Nephron progenitor cell (in vitro differentiated cells): ENCODE measurements at places on chromosomes 5 and 9.

DNA sequence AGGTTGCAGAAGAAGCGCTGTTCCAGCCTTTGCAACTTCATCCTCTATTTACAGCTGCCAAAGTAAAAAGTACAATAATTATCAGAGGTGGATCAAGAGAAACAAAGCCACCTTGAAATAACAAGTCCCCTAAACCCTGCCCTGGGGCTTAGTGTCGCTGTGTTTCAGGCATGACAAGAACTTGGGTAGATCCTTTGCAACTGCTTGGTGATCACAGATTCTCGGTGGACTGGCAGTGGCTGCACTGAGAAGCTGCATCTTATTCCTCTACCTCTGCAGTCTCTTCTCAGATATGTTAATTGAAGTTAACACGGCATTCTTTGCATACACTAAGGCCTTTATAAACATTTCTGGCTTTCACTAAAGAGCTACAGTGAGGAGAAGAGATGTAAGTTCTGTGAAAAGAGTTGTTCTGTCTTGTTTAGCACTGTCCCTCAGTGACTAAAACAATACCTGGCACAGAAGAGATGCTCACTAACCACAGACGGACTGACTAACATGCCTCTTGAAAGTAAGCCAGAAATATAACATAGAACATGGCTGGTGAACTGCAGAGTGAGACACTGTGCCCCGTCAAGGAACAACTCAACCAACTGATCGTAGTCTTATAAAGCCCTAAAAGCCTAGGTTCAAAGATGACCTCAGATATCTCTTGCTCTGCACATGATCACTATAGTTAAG, 144.2 kb downstream of the MLLT3 start:
- DNase-seq, result no peak

- DNase-seq, result no peak
These were observed 24.4 kb downstream of the OR2V2 start for GRCh38 chr5:181171782-181172181.

- no peak for DNase-seq
These were observed 425.5 kb upstream of the DAB2 start for GRCh38 chr5:39850291-39850690.

- peak; percentile 61 for DNase-seq
These were observed 668 bp downstream of the GLIS3 start for GRCh38 chr9:4299005-4299795.

- DNase-seq, result no peak
These were observed 518.2 kb upstream of the TLE4 start for GRCh38 chr9:79053598-79053997.

GRCh38 chr5:80937584-80938356, 22.4 kb upstream of the RASGRF2 start:
- no peak for DNase-seq

DNA sequence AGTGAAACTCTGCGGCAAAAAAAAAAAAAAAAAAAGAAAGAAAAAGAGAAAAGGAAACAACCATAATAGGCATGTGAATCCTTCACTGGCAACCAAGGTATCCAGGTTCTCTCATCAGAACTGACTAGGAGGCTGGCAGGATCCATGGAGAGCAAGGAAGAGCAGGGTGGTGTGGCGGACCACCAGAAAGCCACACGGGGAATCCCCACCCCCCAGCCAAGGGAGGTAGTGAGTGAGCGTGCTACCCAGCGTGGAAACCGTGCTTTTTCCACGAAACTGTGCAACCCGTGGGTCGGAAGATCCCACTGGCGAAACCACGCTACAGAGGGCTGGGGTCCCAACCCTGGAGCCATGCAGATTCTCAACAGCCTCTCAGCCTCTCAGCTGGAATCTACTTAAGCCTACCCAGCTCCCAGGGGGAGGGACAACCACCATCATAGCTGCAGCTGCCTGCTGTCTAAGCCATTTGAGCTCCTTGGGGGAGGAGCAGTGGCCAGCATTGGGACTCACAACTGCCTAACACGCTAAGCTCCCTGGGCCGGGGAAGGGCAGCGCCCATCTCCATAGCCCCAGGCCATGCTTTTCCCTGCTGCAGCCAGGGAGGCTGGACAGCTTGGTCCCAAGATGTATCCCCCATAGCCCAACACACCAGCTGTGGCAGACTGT, 91.6 kb downstream of the PRELID2 start:
- no peak for DNase-seq

GRCh38 chr9:88092797-88093331, 45.4 kb downstream of the SPATA31C2 start:
- DNase-seq, result no peak

DNA sequence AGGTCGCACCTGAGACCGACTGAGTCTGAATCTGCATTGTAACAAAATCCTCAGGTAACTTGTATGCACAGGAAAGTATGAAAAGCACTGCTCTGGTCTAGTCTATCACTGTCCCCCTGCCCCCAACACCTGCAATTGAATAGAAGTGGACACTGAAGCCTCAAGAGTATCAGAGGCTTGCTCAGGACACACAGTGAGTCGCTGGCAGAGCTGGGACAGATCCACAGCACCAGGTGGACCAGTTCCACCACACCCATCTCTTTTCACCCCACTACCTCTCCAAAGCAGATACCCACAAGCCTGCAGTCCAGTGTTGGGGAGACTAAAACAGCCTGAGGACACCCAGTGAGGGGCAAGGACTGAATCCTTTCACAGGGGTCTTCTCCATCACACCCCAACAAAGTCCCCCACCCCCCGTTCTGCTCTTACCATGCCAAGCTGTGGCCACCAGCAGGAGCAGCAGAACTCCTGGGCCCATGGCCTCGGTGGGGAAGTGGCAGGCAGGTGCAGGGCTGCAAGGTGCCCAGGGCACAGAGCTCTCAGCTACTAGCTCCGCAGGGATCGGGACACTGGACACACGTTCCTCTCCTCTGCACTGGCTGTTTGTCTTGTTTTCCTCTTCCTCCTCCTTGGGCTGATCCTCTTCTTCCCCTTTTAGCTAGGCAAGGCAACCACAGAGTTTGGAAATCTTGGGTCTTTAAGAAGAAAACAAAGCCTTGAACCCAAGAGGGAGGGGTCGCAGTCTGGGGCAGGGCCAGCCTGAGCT, at the start of gene CSF1R:
Gene CSF1R, minus strand, starts transcription at position 605 of the 766 bp plus-strand sequence. Its CDS starts 127 bp downstream, at position 478.
- no peak for DNase-seq

GRCh38 chr9:130689937-130690700, 3.5 kb upstream of the EXOSC2 start:
- no peak for DNase-seq

- no peak for DNase-seq
These were observed 39.4 kb upstream of the MAP1B start for GRCh38 chr5:72067682-72068470.

- DNase-seq, result no peak
These were observed 50.1 kb downstream of the TMEM167A start for GRCh38 chr5:83026930-83027687.

- peak; percentile 13 for DNase-seq
These were observed 147.1 kb downstream of the ZNF608 start for GRCh38 chr5:124599028-124599973.

GRCh38 chr5:98483301-98483685, 290.2 kb upstream of the RGMB start:
- no peak for DNase-seq

DNA sequence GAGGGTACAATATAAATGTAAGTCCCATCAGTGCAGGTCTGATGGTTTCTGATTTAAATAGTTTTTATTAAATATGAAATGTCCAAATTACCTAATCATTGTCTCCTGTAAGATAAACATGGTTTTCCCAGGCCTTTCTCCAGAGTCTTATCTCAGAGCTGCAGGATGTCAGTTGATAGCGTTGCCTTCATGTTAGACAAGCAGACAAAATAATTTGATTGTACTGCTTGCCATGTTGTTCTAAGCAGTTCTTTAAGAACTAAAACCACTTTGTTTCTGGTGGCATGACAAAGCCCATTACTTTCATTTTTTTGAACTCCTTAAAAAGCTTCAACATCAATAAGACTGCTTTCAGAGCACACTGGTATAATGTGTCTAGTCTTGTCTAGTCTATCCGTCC, 1073.5 kb downstream of the MAT2B start:
- DNase-seq, result no peak

DNA sequence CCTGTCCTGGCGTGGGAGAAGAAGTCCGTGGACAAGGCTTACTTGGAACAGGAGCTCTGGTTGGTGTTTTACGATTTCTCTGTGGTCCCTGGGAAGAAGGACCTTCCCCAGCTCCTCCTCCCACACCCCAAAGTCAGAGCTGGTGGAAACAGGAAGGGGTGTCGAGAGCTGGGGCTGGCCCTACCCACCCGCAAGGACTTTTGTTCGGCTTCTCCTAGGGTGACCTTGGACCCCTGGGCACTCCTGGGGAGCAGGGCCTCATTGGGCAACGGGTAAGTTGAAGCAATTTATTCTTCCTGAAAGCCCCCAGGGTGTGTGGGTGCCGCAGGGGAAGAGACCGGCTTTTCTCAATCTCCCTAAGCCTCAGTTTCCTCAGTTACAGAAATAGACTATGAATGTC, 53.9 kb upstream of the ORM1 start:
- DNase-seq, result no peak

- DNase-seq, result no peak
These were observed 390.4 kb upstream of the PRR16 start for GRCh38 chr5:120073722-120074121.

DNA sequence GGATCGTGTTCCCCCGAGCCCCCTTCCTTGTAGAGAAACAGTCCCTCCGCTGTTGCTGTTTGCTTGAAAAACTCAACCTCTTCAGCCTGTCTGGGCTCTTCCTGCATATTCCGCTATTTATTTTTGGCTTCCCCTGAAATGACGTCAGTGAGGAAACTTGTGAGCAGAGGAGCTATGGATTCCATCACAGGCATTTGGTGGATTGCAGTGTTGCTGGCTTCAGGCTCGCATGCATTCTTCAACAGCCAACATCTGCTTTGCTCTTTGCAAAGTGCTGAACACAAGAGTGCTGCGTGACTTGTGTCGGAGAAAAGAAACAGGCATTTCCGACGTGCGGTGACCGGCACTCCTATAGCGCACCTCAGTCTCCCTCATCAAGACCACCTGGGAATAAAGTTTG, 232.7 kb downstream of the RFK start:
- no peak for DNase-seq

DNA sequence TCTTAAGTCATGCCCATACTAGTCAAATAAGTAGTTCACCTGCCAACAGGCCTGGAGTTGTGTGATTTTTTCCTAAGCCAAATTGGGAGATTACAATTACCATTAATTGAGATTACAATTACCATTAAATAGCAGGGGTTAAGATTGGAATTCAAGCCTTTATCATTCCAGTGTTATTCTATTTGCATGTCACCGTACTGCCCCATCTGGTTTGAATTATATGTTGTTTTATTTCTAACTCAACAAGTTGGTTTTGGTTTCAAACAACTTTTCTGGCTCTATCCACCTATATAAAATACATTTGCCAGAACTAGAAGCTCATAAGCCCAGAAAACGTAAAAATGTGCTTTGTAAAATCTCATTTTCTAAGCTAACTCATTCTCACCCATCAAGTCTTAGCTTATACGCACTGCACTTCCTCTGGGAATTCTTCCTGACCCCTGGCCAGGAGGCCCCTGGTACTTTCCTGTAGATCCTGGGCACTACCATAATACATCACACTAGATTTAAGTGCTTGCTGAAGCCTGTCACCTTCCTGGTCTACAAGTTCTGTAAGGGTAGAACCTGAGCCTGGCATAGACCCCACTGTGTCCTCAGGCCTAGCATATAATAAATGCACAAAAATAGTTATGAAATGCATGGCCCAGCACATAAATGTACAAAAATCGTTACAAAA, 242.0 kb upstream of the TRPM3 start:
- DNase-seq, result no peak
